ENCODE measurements at places on chromosomes 16 and 17. TPM values are rescaled to one million over a fixed set of nuclear protein-coding genes. Genes with fewer than 3 reads are reported as not detected.

DNA sequence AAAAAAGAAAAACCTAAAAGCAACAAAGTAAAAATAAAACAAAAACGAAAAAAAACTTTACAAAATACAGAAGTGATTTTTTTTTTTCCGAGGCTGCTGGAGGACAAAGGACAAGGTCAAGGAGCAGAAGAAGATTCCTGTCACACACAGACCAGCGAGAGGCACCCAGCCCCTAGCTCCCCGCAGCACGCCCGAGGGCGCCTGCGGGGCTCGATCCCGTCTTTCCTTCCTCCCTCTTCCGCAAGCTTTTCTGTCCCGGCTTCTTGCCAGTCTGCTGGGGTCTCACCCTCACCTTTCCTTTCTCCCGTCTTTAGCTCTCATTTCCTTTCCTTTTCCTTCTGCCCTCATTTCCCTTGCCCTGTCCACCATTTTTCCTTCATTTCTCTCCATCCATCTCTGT is 66.1 kb upstream of the DNAH17 start:
- no peaks in the 10 kb centered on the region for H3K27me3 ChIP-seq
- H3K36me3 ChIP-seq, result no peaks in the 10 kb centered on the region
- DNase-seq, result no peak
- no peak overlapping the region for H3K4me3 ChIP-seq

The ACSM2A gene
- total RNA-seq, result not detected

The TBC1D3B gene
- 2.9 TPM for total RNA-seq

The KRTAP16-1 gene
- not detected for total RNA-seq

The ZMYND15 gene
- 1.1 TPM for total RNA-seq

DNA sequence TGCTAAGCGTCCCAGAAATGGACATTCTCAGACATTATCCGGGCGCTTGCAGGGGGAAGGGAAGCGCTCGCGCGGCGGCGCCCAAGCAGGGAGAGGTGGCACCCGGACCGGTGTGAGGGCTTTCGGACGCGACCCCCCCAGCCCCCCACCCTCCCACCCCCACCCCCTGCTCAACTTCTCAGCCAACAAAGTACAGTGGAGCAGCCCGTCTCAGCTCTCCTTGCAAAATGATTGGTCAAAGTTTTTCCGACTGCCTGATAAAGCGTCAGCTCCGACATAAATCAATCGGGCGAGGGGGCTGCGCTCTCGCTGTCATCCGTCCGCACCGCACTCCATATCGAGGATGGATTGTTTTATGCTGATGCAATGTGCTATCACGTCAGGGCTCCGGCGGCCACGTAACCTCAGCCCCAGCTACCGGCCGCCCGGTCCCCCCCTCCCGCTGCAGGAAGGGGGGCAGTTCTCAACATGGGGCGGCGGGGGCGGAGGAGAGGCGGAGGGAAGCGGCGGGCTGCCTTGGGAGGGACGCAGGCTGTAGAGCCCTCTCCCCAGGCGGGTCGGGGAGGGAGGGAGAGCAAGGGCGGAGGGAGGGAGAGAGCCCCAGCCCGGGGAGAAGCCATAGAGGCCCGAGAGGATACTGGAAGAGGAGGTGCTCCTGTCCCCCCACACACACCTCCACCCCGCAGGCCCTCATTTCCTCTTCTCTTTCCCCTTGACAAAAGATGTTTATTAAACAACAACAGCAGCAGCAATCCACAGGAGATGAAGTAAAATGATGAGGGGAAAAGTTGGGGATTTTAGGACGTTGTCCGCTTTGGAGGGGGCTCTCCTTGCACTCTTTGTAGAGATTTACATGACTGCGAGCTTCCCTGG is at the start of gene HOXB9:
HOXB9 (minus strand) TSS at position 114 of the 873 bp plus-strand sequence; CDS start at position 25, 89 bp downstream.
- H3K27ac ChIP-seq, result no peak within 1 kb of the TSS
- no peak within 1 kb of the TSS for H3K4me3 ChIP-seq
- H3K36me3 ChIP-seq, result no peaks in the 10 kb centered on the region
- peaks cover 23% of the 10 kb centered on the region for H3K4me1 ChIP-seq
- no peak for DNase-seq

DNA sequence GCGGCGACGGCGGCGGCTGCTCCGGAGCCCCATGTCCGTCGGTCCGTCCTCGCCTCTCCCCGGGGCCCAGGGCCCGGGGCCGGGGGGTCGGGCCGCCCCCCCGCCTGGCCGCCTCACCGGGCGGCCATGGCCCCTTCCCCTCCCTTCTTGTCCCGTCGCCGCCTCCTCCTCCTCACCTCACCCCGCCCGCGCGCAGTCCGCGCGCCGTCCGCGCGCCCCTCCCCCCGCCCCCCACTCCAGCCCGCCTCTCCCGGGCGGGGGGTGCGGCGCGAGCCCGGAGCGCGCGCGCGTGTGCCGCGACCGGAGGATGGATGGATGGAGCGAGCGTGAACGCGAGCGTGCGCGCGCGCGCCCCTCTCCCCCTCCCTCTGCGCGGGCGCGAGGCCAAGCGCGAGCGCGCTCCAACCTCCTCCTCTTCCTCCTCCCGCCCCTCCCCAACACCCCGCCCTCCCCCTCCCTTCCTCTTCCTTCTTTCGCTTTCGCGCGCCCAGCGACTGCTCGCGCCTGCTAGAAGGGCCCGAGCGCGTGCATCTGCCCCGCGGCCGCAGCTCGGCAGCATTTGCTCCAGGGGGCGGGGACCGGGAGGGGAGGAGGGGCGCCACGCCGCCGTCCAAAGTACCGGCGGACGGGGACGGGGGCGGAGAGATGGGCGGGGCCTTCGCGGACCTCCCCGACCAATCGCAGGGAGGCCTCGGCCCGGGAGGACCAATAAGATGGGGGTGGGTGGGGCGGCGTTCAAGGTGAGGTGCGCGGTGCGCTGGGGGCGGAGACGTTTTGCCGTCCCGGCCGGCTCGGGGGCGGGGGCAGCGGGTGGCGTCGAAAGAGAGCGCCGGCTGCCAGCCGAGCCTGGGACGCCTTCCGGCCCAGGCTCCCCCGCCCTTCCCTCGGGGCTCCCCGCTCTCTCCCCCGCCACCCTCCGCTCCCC is at the start of gene ATXN7L3:
ATXN7L3 (minus strand) TSS at position 332 of the 925 bp plus-strand sequence. CDS start 1,814 bp downstream, outside the sequence.
- no peaks in the 10 kb centered on the region for H3K27me3 ChIP-seq
- peak within 1 kb of the TSS; percentile 96 for H3K27ac ChIP-seq
- H3K4me1 ChIP-seq, result peaks cover 31% of the 10 kb centered on the region
- H3K36me3 ChIP-seq, result peaks cover 20% of the 10 kb centered on the region
- peak within 1 kb of the TSS; percentile 88 for H3K4me3 ChIP-seq
- peak; percentile 97 for DNase-seq

DNA sequence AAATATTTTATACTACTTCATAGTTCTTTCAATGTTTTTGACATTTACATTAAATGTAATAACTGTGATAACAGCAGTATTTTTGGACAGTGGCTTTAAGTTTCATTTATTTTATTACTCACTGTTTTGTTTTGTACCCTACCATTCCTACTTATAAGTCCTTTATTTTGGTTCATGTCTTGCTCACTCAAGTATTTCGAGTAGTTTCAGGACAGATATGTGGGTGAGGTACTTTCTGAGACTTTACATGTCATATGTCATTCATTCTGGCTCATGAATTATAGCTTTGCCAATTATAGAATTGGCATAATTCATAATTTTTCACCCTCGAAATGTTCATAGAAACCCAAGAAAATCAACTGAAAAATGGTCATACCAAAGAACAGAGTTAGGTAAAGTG is 44.4 kb downstream of the PIK3R5 start:
- no peaks in the 10 kb centered on the region for H3K27me3 ChIP-seq
- H3K4me3 ChIP-seq, result no peak overlapping the region
- DNase-seq, result no peak
- no peaks in the 10 kb centered on the region for H3K36me3 ChIP-seq
- H3K4me1 ChIP-seq, result no peaks in the 10 kb centered on the region
- no peak overlapping the region for H3K27ac ChIP-seq

The ACSM2B gene
- not detected for total RNA-seq

GRCh38 chr16:86834451-86835035 is 256.2 kb downstream of the FOXL1 start:
- H3K4me1 ChIP-seq, result peaks cover 4% of the 10 kb centered on the region
- no peak for DNase-seq
- H3K36me3 ChIP-seq, result no peaks in the 10 kb centered on the region
- peaks cover 17% of the 10 kb centered on the region for H3K27me3 ChIP-seq
- H3K27ac ChIP-seq, result no peak overlapping the region

The SULT1A1 gene
- total RNA-seq, result 17.2 TPM

GRCh38 chr16:87555647-87556046 is 46.7 kb upstream of the JPH3 start:
- no peak overlapping the region for H3K4me3 ChIP-seq
- H3K27me3 ChIP-seq, result no peaks in the 10 kb centered on the region
- DNase-seq, result no peak
- H3K36me3 ChIP-seq, result no peaks in the 10 kb centered on the region
- H3K4me1 ChIP-seq, result no peaks in the 10 kb centered on the region

GRCh38 chr16:49724774-49725173 is 131.1 kb downstream of the ZNF423 start:
- H3K4me3 ChIP-seq, result no peak overlapping the region
- no peak for DNase-seq
- no peaks in the 10 kb centered on the region for H3K36me3 ChIP-seq
- no peaks in the 10 kb centered on the region for H3K4me1 ChIP-seq

DNA sequence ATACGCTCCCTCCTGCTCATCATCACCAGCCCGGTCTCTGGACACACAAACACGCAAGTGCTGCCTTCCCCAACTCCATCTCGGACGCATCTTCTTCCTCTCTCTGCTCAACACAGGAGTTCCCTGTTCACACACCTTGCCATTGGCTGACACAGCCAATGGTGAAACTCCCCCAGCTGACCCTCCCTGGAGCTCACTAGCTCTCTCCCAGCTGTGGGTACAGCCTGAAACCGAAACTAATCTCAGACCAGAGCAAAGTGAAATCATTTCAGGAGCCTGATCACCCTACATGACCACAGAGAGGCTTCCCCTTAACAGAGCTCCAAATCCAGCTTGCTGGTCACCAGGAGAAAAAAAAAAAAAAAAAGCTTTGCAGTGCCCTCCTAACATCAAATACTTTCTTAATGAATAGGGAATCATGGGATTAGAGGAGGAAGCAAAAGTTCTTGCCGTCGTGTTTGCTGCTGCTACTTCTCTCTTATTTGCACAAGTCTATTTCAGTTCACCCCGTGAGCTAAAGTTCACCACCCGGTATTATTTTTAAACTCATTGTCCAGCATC is 8.3 kb downstream of the CUEDC1 start:
- peaks cover 74% of the 10 kb centered on the region for H3K4me1 ChIP-seq
- H3K36me3 ChIP-seq, result no peaks in the 10 kb centered on the region
- peak overlapping the region; percentile 86 for H3K27ac ChIP-seq

The CCDC200 gene
- total RNA-seq, result not detected

The CHD9NB gene
- 3.0 TPM for total RNA-seq

The BCAR1 gene
- 51.9 TPM for total RNA-seq

DNA sequence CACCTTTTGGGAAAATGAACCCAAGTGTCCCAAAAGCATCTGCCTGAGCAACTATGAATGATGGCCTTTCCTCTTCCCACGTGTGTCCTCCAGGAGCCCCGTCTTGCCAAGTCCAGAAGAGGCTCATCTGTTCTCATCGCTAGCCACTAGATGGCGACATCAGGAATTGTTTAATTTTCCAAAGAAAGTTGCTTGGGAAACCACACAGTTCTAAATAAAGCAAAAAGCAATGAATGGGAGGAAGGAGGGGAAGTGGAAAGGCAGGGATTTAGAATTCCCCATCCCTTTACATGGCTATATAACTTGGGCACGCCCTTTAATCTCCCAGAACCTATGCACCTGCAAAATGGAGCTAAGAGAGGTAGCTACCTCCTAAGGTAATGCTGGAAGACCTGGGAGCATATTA is 9.0 kb upstream of the CDH5 start:
- no peak overlapping the region for H3K4me3 ChIP-seq
- H3K36me3 ChIP-seq, result no peaks in the 10 kb centered on the region
- no peak overlapping the region for H3K27ac ChIP-seq
- H3K4me1 ChIP-seq, result peaks cover 14% of the 10 kb centered on the region
- DNase-seq, result no peak

DNA sequence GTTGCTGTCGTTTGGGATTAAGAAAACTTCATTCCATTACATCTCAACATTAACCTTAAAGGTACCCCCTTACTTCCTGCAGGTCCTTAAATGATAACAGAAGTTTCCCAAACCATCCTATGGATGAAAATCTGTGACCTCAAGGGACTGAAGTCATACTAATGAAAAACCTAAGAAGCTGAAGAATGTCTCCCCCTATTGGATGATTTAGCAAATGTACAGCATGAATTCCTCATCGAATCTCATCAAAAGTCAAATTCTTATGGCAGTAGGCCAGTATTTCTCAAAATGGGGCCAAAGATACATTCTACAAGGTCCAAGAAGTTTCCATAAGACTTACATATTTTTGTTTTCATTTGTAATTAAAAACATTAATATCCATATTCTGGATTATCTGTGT is 13.5 kb downstream of the SCO1 start:
- no peak for DNase-seq
- H3K27me3 ChIP-seq, result no peaks in the 10 kb centered on the region
- peaks cover 97% of the 10 kb centered on the region for H3K36me3 ChIP-seq

GRCh38 chr16:588639-588888 is 1.3 kb upstream of the RAB40C start:
- no peak for DNase-seq
- H3K36me3 ChIP-seq, result no peaks in the 10 kb centered on the region
- peak overlapping the region; percentile 99 for H3K27ac ChIP-seq
- no peaks in the 10 kb centered on the region for H3K27me3 ChIP-seq
- H3K4me3 ChIP-seq, result peak overlapping the region; percentile 88

- no peaks in the 10 kb centered on the region for H3K4me1 ChIP-seq
- no peak for DNase-seq
- no peak overlapping the region for H3K4me3 ChIP-seq
- no peak overlapping the region for H3K27ac ChIP-seq
Observed at GRCh38 chr16:9378876-9379275, 287.4 kb downstream of the HAPSTR1 start.

- peaks cover 17% of the 10 kb centered on the region for H3K4me1 ChIP-seq
- no peak overlapping the region for H3K27ac ChIP-seq
- H3K27me3 ChIP-seq, result peaks cover 31% of the 10 kb centered on the region
- H3K36me3 ChIP-seq, result no peaks in the 10 kb centered on the region
Observed at GRCh38 chr16:87203060-87203656, 114.0 kb downstream of the C16orf95 start.

DNA sequence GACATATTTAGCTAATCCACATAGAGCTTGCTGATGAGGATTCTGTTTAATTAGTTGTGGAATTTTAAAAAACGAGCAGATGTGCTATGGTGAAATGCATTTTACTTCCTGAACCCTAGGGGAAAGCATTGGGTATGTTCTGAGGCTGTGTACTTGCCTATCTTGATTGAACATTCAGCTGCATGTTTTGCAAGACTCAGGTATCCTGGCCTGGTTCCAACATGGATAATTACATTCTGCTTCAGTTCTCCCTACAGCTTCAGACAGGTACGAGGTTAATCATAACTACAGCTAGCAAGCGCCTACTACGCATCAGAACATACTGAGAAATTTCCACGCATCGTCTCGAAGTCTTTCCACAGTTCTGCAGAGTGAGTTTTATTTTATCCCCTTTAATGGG is 77.0 kb downstream of the HS3ST2 start:
- no peaks in the 10 kb centered on the region for H3K27me3 ChIP-seq
- no peaks in the 10 kb centered on the region for H3K4me1 ChIP-seq
- H3K27ac ChIP-seq, result no peak overlapping the region
- H3K36me3 ChIP-seq, result no peaks in the 10 kb centered on the region
- no peak overlapping the region for H3K4me3 ChIP-seq
- DNase-seq, result no peak

GRCh38 chr16:81940781-81941560 is 70.3 kb downstream of the SDR42E1 start:
- no peak overlapping the region for H3K27ac ChIP-seq
- H3K4me1 ChIP-seq, result peaks cover 14% of the 10 kb centered on the region
- peaks cover 30% of the 10 kb centered on the region for H3K36me3 ChIP-seq
- no peaks in the 10 kb centered on the region for H3K27me3 ChIP-seq

GRCh38 chr16:88651276-88651988 is 579 bp upstream of the CYBA start:
- no peaks in the 10 kb centered on the region for H3K27me3 ChIP-seq
- peak overlapping the region; percentile 71 for H3K4me3 ChIP-seq

Measured in esophagus squamous epithelium (tissue), 5 donors.